ENCODE measurements at places on chromosomes 3 and 15.

GRCh38 chr15:31489801-31490646 is 163.4 kb downstream of the KLF13 start:
- no peak for DNase-seq

GRCh38 chr3:47854720-47855455 is 52.0 kb downstream of the DHX30 start:
- DNase-seq = no peak

DNA sequence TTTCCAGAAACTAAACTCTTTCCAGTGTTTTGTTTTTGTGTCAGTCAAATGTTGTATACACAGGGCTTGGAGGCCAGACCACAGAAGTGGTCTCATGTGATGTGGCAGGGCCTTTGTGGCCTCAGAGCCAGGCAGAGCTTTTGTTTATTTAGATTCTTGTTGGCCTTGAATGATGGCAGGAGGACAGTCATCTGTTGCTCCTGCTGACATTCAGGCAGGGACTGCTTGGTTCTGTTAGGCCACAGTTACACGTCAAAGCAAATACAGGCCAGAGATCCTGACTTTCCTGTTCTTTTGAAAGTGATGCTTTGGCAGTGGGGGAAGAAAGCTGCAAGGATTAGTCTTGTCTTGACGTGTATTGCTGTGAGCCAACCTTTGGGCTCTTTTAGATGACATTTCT is 325.1 kb downstream of the CACNA2D3 start:
- DNase-seq = no peak

DNA sequence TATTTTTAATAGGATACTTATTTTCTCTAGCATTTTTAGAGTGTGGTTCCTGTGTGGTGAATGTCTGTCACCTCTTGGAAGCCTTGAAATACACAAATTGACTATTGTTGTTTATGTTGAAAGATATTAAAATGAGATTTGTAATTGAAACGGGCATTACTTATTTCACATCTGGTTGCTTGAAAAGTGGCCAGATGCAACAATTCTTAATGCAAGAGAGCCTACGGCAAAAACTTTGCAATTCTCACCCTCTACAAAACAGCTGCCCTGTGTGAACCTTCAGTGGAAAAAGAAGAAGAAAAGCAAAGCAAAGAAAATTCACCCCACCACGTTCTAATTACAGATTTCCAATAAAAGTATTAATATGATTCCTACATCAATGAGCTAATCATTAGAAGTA is 46.6 kb downstream of the PPARG start:
- no peak for DNase-seq

DNA sequence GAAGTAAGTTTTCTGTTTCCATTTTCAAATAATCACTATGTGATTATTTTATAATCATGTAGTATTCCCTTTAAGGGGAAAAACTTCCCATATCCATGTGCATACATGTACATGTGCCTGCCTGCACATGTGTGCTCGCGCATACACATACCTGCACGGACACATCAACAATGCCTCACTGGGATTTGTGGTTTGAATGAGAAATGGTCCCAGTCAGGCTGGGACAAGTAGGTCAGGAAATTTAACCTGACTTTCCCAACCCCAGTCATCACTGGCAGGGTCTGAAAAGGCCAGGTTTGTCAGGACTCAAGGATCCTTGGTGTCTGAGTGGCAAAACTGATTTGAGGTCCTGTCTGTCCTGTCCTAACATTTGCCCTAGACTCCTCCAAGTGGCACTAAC is 109.3 kb upstream of the MRPS22 start:
- DNase-seq = no peak

DNA sequence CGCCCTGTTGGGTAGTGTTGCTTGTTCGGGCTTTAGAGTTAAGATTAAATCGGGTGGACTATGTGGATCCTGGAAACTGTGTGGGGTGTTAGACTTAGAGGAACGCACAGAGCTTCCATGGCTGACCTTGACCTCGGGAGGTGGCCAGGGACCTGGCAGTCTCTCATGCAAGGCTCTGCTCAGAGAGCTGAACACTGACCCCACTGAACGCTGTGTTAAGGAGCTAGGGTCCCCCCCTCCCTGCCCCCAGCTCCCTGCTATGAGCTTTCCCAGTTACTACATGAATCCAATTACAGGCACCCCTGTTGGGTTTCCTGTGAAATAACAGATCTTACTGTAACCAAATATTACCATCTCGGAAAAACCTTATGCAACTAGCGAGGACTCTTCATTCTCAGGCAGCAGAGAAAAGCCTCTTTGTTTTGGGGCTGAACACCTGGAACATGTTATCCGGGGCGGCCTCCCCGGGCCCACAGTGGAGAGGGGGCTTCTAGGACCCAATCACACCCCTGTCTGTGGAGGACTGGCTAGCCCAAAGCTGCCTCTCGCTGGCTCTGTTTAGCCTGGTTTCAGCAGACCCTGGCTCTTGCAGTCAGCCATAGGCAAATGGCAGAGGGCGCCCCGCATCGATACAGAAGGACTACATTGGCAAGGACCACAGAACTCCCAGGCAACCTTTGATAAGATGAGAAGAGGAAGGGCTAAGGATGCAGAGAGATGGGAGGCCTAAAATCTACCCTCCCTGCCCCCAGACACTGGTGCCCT is 25.8 kb upstream of the ALDH1A3 start:
- DNase-seq = no peak

GRCh38 chr3:8938021-8938420 is 25.3 kb downstream of the RAD18 start:
- no peak for DNase-seq

GRCh38 chr3:191985691-191986090 is 524.7 kb downstream of the PYDC2 start:
- no peak for DNase-seq

DNA sequence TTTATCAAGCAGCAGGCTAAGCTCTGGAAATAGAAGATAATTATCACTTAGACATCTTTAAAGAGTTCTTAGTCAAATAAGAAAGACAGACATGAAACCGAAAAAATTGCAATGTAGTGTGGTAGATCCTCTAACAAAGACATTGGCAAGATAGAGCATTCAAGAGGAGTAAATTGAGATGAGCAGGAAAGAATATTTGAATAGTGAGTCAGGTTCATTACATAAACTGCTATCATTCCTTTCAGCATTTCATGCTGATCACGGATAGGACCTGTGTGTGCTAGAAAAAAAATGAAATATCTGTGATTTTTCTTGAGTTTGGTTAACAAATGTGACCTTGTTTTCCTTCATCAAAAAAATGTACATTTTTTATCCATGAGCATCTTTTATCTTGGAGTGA is 460.9 kb downstream of the OTOL1 start:
- DNase-seq = no peak

DNA sequence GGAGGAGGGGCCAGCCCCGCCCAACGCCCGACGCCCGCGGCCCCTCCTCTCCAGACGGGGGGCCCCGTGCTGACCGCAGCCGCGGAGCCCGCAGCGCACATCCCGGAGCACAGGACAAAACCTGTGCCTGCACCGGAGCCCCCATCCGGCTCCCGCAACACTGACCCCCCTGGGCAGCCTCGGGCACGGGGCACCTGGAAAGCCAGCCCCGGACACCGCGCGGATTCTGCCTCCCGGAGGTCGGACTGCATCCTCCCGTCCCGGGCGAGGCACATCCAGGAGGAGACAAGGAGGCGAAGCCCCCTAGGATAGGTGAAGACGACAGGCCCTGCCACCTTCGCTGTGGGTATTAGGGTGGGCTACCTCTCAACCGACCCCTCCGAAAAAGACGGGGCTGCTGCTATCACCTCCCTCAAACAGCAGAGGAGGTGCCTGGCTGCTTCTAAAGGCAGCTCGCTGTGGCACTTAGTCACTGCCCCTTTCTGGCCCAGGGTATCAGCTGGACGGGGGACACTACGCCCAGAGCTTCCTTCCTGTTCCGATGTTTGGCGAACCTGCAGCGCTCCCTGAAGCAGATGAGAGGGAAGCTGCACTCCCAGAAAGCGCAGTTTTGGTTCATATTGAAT is 10.6 kb downstream of the XXYLT1 start:
- DNase-seq = no peak

GRCh38 chr3:13362551-13362950 is 57.6 kb downstream of the NUP210 start:
- no peak for DNase-seq

DNA sequence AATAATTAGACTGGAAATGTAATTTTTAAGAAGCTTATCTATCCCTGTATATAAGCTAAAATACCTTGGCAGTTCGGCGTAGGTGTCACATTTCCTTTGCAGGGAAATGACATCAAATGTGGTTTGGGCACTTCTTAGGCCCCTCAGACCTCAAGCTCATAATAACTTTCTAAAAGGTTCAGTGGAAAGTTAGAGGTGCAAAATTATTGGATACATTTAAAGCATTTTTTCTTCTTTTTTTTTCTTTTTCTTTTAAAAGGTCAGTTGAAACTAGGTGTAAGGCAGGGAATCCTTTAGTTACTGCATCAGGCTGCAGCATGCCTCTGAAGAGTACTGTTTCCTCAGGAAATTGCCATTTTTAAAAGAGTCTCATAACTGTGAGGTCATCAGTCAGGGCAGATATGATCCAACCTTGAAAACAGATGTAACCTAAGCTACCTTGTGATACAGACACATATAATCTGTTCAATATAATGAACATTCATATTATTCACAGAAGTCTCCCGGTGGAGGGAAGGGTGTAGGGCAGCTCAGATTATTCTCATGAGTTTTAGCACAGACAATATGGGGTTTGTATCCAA is 4.8 kb downstream of the SACM1L start:
- DNase-seq = no peak

DNA sequence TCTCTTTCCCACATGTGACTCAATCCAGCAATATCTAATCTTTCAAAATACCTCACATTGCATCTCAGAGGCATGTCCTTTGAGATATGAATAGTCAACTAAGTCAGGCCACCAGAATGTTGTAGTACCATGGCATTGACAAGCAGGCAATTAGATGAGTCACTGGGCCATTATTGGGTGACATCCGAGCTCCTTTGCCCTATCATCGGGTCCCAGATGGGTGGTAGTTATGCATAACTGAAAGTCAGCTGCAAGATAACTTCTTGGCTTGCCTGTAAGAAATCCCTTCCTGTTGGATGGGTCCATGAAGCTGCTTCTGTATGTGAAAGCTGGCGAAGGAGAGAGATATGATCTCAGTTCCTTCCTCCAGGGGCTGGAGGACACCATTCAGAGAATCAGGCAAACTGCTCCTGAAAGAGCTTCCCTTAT is 32.8 kb downstream of the ARRDC4 start:
- DNase-seq = no peak

DNA sequence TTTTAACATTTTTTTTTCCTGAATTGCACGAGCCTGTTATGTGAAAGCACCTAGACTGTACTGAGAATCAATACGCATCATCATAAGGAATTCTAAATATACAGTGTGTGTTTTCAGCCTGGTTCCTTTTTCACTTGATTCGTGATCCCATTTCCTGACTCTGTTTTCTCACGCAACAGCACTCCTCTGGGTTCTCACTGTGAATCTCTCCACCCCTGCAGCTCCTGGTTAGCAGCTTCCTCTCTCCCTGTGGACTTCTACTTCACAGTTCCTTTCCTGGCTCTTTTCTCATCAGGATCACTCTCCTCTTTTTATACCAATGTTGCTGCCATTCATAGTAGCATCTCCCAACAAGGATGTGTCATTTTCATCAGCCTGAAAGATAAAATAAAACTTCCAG is 297.2 kb downstream of the CADM2 start:
- DNase-seq = no peak

DNA sequence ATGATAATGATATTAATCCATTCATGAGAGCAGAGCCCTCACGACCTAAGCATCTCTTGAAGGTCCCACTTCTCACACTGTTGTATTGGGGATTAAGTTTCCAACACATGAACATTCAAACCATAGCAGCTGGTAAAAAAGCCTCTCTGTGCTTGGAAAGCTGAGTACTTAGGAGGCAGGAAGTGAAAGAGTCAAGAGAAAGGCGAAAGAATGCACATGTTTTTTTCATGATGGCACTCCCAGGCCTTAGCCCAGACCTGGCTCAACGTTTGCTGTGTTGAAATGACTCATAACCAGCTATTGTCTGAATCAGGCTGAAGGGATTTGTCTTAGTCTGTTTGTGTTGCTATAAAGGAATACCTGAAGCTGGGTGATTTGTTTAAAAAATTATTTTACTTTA is 84.4 kb upstream of the RGMA start:
- no peak for DNase-seq

- no peak for DNase-seq
Observed at GRCh38 chr3:116112696-116113095, 332.6 kb downstream of the LSAMP start.

- no peak for DNase-seq
Observed at GRCh38 chr3:72830452-72831223, 17.6 kb downstream of the SHQ1 start.

DNA sequence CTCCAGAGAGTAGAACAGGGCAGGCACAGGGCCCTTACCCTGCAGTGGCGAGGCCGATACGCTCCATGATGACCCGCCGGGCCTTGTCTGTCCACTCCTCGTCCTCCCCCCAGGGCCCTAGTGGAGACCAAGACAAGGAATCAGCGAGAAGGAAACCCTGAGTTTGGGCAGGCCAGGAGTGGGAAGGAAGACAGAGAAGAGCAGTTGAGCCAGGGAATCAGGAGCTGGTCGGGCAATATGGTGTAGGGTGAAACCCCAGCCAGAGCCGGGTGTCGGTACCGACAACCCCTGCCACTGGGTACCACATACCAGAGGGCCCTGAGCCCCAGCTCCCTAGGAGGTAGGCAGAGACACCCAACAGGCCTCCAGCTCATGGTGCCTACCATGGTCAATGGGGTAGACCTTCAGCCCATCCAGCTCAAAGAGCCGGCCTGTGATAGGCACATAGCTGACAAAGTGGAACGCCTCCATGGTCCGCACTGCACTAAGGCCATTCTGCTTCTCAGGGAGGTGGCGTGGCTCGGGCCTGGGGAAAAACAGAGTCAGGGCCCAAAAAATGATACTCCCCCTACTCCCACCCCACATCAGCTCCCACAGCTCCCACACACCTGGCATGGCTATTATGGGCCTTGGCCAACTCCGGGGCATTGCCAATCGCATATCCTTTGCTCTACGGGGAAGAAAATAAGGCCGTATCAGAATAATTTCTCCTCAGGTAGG is 38.0 kb downstream of the SEMA3G start:
- no peak for DNase-seq

DNA sequence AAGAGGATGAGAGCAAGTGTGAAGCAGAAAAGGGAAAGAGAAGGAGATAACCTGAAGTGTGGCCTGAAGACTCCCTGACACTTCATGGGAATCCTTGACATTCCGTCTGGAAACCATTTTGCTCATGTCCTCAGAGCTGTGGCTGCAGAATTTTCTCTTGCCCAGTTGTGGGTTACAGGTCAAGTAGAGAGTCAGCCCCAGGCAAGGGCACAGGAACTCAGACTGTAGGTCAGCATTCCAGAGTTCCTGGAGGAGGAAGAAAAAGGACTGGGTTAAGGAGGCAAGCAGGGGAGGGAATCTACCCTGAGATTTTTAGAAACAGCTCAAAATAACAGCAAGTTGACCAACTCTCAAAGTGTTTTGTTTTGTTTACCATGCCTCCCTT is 4.1 kb upstream of the THSD4 start:
- no peak for DNase-seq

DNA sequence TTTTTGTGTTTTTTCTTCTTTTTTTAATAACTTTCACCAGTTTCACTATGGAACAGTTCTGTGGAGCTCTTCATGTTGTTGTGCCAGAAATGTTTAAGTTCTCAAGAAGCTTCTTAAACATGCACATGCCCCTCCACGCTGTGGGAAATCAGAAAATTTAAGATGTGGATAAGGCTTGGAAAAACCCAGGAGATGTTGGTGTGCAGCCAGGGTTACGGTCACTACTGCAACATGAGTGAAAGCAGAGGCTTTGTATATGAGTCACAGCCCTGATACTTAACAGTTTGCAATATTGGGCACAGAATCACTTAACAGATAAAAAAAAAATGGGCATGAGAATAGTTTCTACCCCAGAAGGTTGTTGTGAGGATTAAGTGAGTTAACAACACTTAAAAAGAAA is 399.9 kb downstream of the LRTM1 start:
- no peak for DNase-seq
